Left cardiac atrium (tissue), 4 donors: ENCODE measurements at places on chromosomes 11 and 22.

DNA sequence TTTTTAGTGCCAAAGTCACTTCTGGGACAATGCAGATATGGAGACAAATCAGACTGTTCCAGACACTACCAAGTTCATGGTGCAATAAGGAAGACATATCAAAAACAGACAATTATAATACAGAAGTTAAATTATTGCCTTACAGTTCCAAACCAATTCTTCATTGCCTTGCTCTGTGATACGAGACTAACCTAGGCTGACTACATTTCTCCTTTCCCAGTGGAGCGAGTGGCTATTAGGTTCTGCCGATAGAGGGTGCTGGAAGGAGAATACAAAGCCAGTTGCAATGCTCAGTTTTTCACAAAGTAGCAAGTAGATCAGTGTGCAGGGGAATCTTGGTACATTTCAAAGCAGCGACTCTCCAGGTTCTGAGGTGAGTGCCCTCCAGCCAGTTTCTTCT, 67.8 kb downstream of the FAM168A start:
- no peak for DNase-seq

DNA sequence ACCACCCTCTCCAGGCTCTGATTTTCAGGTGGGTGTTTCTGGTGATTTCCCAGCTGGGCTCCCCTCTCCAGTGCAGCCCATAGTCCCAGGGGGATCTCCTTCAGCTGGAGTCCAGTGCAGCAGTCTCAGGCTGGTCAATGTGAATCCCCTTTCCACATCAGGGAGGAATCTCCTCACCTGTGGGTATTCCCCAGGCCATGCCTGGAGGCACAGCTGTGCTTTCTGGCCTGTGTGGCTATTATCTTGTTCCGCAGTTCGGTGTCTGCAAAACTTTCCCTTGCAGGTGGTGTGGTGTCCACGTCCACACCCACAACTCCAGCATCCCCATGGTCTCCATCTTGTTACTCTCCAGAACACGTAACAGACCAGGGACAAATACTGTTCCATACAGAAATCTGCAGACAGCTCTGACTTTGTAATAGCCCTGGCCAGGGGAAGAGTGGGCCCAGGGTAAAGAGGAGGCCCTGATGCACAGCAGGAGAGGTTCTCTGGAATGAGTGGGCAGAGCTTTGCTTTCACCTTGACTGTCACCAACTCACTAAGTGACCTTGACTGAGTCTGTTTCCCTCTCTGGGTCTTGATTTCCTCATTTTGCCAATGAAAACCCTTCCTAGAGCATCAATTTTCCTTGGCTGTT, 183.2 kb downstream of the CSNK2A3 start:
- DNase-seq, result no peak

DNA sequence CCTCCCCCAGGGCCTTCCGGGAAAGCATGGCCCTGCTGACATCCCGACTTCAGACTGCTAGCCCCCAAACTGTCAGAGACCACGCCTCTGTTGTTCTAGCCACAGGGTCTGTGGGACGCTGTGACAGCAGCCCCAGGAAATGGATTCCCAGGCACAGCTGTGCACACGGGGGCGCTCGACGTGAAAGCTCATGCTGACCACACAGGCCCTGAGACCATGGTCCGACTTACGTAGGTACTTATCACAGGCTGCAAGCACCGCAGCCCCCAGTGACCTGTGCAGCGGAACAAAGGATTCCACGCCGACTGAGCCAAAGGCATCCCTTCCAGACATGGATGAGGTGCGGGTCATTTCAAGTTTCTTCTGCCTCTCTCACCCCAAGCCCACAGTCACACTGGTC, 150.6 kb downstream of the CTTN start:
- no peak for DNase-seq

- DNase-seq, result no peak
Measured at GRCh38 chr11:18721561-18722292, 4.3 kb downstream of the IGSF22 start.

- DNase-seq, result no peak
Measured at GRCh38 chr11:117691516-117691915, 105.5 kb downstream of the DSCAML1 start.

- DNase-seq, result no peak
Measured at GRCh38 chr11:65438257-65439151, 15.9 kb downstream of the NEAT1 start.

DNA sequence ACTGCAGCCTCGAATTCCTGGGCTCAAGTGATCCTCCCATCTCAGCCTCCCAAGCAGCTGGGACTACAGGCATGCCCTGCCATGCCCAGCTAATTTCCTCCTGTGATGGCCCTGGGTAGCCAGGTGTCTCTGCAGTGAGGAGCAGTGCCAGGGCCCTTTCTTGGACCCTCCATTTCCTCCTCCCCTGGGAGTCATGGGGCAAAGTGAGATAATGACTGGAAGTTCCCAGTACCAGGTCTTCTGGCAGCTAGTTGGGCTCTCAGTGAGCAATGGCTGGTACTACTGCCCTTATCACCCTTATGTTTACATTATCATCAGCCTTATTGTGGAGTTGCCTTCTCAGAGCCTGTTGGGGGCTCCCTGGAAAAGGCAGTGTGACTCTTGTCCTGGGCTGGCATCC, 17.6 kb downstream of the DAGLA start:
- DNase-seq, result no peak

GRCh38 chr11:197741-198235, 4.9 kb downstream of the SCGB1C1 start:
- DNase-seq, result peak; percentile 17

- DNase-seq, result no peak
Measured at GRCh38 chr11:36890121-36890679, 292.2 kb upstream of the RAG2 start.

DNA sequence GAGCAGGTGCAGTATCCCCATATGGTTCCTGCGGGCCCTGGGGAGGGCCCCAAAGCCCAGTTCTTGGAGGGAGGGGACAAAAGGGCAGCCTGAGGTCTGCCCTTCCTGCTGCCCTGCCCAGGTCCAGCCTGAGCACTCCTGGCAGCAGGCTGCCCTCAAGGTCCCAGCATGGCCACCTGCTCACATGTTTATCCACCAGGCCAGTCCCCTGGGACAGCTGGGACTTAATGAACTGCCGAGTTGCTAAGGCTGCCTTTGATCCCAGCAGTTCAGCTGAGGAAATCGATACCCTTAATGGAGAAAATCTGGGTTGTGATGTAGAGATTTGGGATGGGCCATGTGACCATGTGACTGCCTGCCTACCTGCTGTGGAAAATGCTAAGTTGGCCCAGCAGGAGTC, 146.2 kb downstream of the TRIM29 start:
- no peak for DNase-seq

DNA sequence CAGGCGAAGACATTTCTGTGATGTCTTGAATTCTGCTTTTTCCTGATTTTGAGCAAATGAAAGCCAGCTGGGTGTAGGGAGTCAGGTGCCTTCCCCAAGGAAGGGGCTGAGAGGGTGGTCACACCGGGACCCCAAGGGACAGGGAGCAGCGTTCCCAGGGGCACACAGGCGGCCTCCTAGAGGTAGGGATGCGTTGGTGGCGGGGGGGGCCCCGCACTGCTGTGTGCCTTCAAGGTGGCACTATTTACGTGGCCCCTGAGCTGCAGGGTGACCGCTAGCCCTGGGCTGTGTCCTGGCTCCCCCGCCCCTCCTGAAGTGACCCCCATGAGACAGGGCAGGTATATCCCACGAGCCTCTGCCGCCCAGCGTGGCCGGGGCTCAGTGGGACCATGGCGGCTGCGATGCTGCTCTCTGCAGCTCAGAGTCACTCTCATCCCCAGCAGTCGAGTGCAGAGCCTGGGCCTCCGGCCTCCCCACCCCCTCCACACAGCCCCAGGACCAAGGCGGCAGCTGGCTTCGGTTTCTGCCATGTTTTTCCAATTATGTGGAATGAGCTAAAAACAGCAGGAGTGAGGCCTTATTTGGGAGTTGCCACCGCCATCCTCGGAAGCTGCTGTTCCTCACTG, 60.9 kb downstream of the LRP5 start:
- no peak for DNase-seq

GRCh38 chr11:119504371-119504770, 81.4 kb upstream of the THY1 start:
- DNase-seq, result no peak

GRCh38 chr11:18934195-18934814, 4.9 kb downstream of the MRGPRX1 start:
- no peak for DNase-seq

DNA sequence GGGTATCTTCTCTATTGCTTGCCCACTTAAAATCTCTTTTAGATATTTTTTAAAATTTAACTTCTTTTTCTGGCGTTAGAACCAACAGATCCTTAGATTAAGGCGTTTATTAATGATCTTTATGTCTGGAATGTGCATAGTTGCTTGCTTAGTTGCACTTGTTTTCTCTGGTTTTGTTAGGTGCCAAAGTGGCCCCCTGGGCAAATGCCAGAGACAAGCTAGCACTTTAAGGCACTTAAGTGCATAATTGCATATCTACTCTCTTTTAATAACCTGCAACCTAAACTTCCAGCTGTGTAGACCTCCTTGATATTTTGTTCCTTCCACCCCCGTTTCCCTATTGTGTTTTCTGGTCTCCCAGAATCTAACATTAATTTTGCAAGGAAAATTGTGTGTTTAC, 3.3 kb downstream of the RBM4 start:
- DNase-seq, result no peak
